A549 treated with GW870086 at 1 μM for 4 hours (cell line): ENCODE measurements at places on chromosomes 5 and 9. TPM values are rescaled to one million over a fixed set of nuclear protein-coding genes. Genes with fewer than 3 reads are reported as not detected.

NUTM2F gene
- total RNA-seq: not detected in 5 replicates

SUSD3 gene
- total RNA-seq: 0.65 to 1.1 TPM (median 0.83 TPM) in 5 replicates

CARTPT gene
- not detected in 5 replicates for total RNA-seq

OCLN gene
- total RNA-seq: 10.3 to 12.8 TPM (median 11.5 TPM) in 5 replicates

EPB41L4B gene
- 17.9 to 21.3 TPM (median 20.6 TPM) in 5 replicates for total RNA-seq

HMCN2 gene
- 0.05 to 0.08 TPM (median 0.06 TPM) in 5 replicates for total RNA-seq

MTX3 gene
- 4.4 to 7.3 TPM (median 6.1 TPM) in 5 replicates for total RNA-seq

SETD9 gene
- total RNA-seq: 4.5 to 8.2 TPM (median 6.0 TPM) in 5 replicates

FOXD4L4 gene
- total RNA-seq: 0.06 to 0.07 TPM (median 0.06 TPM) in 3 of 5 replicates, not detected in the others

ADAMTSL1 gene
- 0.07 to 0.10 TPM (median 0.08 TPM) in 3 of 5 replicates, not detected in the others for total RNA-seq

PCDHA1 gene
- total RNA-seq: 0.09 to 0.18 TPM (median 0.15 TPM) in 5 replicates

TGFBI gene
- 1,294 to 1,839 TPM (median 1,618 TPM) in 5 replicates for total RNA-seq
